Large intestine (tissue), 12 donors: ENCODE measurements at places on chromosomes 2 and 18. TPM values are rescaled to one million over a fixed set of nuclear protein-coding genes. Genes with fewer than 3 reads are reported as not detected.

SMYD1 gene
- 5.0 TPM for polyA plus RNA-seq

LYPD6 gene
- 5.4 TPM for polyA plus RNA-seq

CLIP4 gene
- polyA plus RNA-seq = 4.3 TPM

IL36G gene
- polyA plus RNA-seq = 0.51 TPM

SEPTIN10 gene
- polyA plus RNA-seq = 67.4 TPM

NPPC gene
- polyA plus RNA-seq = 0.87 TPM

DNA sequence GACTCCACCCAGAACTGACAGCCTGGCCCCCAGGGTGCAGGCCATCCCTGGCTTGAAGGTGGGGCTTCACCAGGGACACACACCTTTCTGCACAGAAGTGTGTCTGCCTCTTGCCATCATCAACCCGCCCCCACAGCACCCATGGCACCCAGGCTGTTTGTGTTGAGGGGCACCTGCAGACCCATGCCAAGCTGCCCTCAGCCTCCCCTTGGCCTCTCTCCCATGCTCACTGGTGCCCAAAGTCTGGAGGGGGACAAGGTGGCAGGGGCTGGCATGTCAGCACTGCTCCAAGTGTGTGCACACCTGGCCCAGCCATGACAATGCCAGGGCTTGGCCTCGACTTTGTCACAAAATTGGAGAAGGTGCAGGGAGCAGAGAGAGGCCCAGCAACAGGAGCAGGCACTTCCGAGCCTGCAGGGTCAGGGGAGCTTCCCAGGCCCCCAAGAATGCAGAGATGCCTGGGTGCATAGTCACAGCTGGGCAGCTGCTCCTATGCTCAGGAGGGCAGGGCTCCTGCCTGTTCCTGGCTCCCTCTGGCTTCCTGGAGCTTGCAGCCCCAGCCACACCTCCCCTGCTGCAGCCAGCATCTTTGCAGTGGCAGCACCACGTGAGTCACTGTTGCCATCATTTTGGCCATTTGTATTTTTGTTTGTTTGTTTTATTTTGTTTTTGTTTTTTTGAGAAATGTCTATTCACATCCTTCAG, 280.6 kb upstream of the UBE2E3 start:
- no peak overlapping the region for H3K4me3 ChIP-seq
- no peak overlapping the region for H3K27ac ChIP-seq
- no peak for DNase-seq
- no peaks in the 10 kb centered on the region for H3K36me3 ChIP-seq
- H3K4me1 ChIP-seq = no peaks in the 10 kb centered on the region

- no peaks in the 10 kb centered on the region for H3K4me1 ChIP-seq
- peak overlapping the region; percentile 21 for H3K27ac ChIP-seq
- no peak overlapping the region for H3K4me3 ChIP-seq
- no peaks in the 10 kb centered on the region for H3K27me3 ChIP-seq
- no peak for DNase-seq
Observed at GRCh38 chr2:187302586-187302985, 145.5 kb downstream of the CALCRL start.

DNA sequence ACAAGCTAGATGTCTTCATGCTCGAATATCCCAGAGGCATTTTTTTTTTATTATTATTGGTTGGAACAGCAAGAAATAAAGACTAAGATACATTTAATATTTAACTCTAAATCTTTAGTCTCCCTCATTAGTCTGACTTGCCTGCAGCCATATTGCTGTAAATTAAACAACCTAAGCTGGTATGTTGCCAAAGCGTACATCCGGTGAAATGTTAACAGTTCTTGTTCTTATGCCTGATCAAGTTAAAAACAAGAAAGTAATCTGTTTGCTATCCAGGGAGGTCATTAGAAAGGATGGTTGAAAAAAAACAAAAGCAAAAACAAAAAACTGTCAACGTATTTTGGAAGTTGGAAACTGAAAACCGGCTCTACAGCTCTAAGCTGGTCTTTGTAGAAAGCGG, 125.9 kb upstream of the NABP1 start:
- H3K4me1 ChIP-seq = no peaks in the 10 kb centered on the region
- H3K27ac ChIP-seq = no peak overlapping the region
- H3K36me3 ChIP-seq = no peaks in the 10 kb centered on the region
- no peak overlapping the region for H3K4me3 ChIP-seq
- DNase-seq = no peak

- no peak for DNase-seq
- no peak overlapping the region for H3K27ac ChIP-seq
- no peaks in the 10 kb centered on the region for H3K4me1 ChIP-seq
- no peaks in the 10 kb centered on the region for H3K27me3 ChIP-seq
- H3K36me3 ChIP-seq = no peaks in the 10 kb centered on the region
- H3K4me3 ChIP-seq = no peak overlapping the region
Observed at GRCh38 chr2:184178229-184178628, 420.1 kb upstream of the ZNF804A start.

DNA sequence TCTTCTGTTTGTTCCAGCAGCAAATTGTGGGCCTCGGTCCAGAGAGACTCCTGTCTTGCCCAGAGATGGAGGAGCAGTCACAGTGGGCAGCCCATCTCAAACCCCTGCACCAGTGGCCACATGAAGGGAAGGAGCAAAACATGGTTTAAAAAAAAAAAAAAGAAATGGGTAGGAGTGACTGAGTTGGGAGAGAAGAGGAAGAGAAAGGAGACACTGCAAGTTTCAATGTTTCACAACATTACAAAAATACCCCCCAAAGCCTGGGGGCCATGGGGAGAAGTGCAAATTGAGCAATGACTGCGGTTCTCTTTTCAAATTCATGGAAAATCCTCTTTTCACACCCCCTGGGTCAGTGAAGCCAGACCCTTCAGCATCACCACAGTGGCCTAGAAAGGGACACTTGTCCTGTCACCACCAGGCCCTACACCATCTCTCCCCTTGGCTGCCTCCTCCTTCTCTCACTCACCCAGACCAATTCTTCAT, 117.1 kb downstream of the ZFP36L2 start:
- no peaks in the 10 kb centered on the region for H3K36me3 ChIP-seq
- H3K27ac ChIP-seq = peak overlapping the region; percentile 45
- H3K27me3 ChIP-seq = no peaks in the 10 kb centered on the region
- no peak overlapping the region for H3K4me3 ChIP-seq
- peaks cover 23% of the 10 kb centered on the region for H3K4me1 ChIP-seq

DNA sequence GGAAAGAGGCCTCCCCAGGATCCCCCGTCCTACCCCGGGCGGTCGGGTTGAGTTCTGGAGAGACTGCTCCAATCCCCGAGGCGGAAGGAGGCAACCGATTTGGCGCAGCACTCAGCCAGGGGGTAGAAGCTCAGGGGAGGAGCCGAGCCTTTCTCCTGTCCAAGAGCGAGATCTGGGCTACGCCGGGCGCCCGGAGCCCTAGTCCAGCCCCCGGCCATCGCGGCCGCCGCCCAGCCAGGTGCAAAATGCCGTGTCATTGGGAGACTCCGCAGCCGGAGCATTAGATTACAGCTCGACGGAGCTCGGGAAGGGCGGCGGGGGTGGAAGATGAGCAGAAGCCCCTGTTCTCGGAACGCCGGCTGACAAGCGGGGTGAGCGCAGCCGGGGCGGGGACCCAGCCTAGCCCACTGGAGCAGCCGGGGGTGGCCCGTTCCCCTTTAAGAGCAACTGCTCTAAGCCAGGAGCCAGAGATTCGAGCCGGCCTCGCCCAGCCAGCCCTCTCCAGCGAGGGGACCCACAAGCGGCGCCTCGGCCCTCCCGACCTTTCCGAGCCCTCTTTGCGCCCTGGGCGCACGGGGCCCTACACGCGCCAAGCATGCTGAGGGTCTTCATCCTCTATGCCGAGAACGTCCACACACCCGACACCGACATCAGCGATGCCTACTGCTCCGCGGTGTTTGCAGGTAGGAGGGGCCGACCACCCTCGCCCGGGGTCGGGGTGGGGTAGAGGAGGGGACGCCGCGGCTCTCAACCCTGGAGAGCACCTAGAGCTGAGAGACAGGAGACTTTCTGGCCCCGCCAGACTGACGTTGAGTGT, at the start of gene DYSF:
TSS of gene DYSF (plus strand) at position 158 of the 817 bp plus-strand sequence.
- H3K36me3 ChIP-seq = no peaks in the 10 kb centered on the region
- H3K4me3 ChIP-seq = peak within 1 kb of the TSS; percentile 30
- no peak within 1 kb of the TSS for H3K27ac ChIP-seq
- H3K27me3 ChIP-seq = peaks cover 52% of the 10 kb centered on the region

DNA sequence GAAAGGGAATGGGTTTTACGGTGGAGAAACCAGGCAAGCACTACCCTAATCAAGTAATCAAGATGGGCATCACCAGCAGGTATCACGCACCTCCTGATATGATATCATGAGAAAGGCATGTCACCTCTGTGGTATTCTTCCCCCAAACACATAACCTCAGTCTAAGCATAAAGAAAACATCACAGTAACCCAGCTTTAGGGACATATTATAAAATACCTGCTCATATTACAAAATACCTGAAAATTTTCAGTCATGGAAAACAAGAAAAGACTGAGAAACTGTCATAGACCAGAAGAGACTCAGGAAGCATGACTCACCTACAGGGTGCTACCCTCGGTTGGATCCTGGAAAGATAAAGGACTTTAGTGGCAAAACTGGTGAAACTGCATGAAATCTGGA, 30.5 kb downstream of the GCKR start:
- no peak overlapping the region for H3K4me3 ChIP-seq
- no peaks in the 10 kb centered on the region for H3K4me1 ChIP-seq
- no peaks in the 10 kb centered on the region for H3K36me3 ChIP-seq
- H3K27me3 ChIP-seq = peaks cover 4% of the 10 kb centered on the region

GRCh38 chr2:231425811-231426703, 30.5 kb downstream of the B3GNT7 start:
- peaks cover 7% of the 10 kb centered on the region for H3K4me1 ChIP-seq
- no peak overlapping the region for H3K27ac ChIP-seq
- H3K27me3 ChIP-seq = no peaks in the 10 kb centered on the region
- peak; percentile 74 for DNase-seq
- no peaks in the 10 kb centered on the region for H3K36me3 ChIP-seq
- no peak overlapping the region for H3K4me3 ChIP-seq

- H3K36me3 ChIP-seq = no peaks in the 10 kb centered on the region
- peak overlapping the region; percentile 88 for H3K4me3 ChIP-seq
- peak overlapping the region; percentile 100 for H3K27ac ChIP-seq
Observed at GRCh38 chr2:61763605-61764034, 90.2 kb downstream of the FAM161A start.
